ENCODE measurements at places on chromosomes 4 and X. TPM values are rescaled to one million over a fixed set of nuclear protein-coding genes. Genes with fewer than 3 reads are reported as not detected.

DNA sequence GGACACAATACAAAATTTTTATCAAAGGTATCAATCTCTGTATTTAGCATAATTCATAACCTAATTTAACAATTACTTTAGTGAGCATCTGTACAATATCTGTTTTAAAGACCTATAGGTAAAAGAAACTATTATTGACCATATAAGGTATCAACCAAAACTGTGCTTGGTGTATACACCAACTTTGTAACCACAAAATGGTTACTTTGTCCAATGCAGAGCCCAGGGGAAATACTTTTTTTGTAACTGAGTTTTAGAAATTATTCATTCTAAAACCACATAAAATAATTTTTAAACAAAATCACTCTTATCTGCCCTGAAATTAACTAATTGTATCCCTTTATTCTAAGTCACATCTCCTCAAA is 5.0 kb downstream of the CXXC4 start:
- peaks cover 15% of the 10 kb centered on the region for H3K4me1 ChIP-seq
- H3K36me3 ChIP-seq: no peaks in the 10 kb centered on the region
- H3K27ac ChIP-seq: no peak overlapping the region
- no peak overlapping the region for H3K4me3 ChIP-seq
- H3K27me3 ChIP-seq: peaks cover 37% of the 10 kb centered on the region

DNA sequence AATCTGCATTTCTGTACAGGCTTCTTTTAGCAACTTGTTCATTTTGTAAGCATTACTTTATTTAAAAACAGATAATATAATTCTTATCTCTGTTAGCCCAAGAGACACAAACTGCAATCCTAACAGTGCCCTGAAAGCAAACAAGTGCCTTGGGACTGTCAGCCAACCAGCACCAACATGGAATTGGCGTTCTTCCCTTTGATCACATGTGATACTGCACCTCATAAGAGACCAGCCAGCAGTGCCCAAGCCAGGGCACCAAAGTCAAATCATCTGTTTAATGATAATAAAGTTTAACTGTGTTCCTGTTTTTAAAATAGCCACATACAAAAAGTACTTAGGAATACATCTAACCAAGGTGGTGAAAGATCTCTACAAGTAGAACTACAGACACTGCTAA is 223.2 kb downstream of the PRDM5 start:
- H3K4me3 ChIP-seq: no peak overlapping the region
- no peak for DNase-seq
- no peaks in the 10 kb centered on the region for H3K36me3 ChIP-seq
- H3K4me1 ChIP-seq: no peaks in the 10 kb centered on the region
- H3K27me3 ChIP-seq: no peaks in the 10 kb centered on the region

GRCh38 chr4:109238746-109239145 is 63.7 kb downstream of the COL25A1 start:
- H3K27me3 ChIP-seq: no peaks in the 10 kb centered on the region
- DNase-seq: no peak
- H3K4me3 ChIP-seq: no peak overlapping the region
- no peak overlapping the region for H3K27ac ChIP-seq

DNA sequence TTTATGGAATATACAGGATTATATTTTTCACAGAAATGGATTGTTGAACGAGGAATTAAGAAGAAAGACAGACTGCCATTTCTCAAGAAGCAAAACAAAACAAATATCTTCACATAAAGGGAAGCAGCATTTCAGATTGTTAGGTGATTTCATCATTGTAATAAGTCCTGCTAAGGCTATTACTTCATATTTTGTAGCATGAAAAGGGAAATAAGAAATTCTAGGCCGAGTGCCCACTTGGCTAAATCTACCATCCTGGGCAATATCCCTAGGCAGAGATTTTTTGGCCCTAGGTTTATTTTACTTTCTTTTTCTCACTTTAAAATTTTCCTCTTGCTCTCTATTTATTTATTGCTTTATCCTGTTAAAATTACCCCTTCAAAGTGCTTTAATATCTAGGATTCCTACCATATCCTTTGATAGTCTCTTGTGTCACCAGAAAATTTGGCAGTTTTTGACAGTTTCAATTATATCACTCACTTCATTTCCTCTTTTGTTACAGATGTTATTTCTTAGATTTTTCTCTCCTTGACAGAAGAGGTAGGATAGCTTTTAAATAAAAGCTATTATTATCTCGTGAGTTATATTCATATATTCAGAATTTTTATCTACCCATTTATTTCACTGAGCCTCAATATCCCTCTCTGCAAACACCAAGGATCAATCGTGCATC is 142.3 kb downstream of the PDGFC start:
- no peak overlapping the region for H3K27ac ChIP-seq
- no peaks in the 10 kb centered on the region for H3K4me1 ChIP-seq
- H3K27me3 ChIP-seq: no peaks in the 10 kb centered on the region
- DNase-seq: no peak
- H3K4me3 ChIP-seq: no peak overlapping the region

GRCh38 chr4:189443341-189443740 is 497.3 kb upstream of the FRG1 start:
- H3K36me3 ChIP-seq: no peaks in the 10 kb centered on the region
- DNase-seq: no peak
- H3K4me3 ChIP-seq: no peak overlapping the region
- H3K27ac ChIP-seq: no peak overlapping the region

GRCh38 chr4:42915484-42915883 is 23.0 kb downstream of the GRXCR1 start:
- H3K4me3 ChIP-seq: no peak overlapping the region
- DNase-seq: no peak
- H3K36me3 ChIP-seq: no peaks in the 10 kb centered on the region
- H3K4me1 ChIP-seq: no peaks in the 10 kb centered on the region
- H3K27ac ChIP-seq: no peak overlapping the region
- H3K27me3 ChIP-seq: no peaks in the 10 kb centered on the region

DNA sequence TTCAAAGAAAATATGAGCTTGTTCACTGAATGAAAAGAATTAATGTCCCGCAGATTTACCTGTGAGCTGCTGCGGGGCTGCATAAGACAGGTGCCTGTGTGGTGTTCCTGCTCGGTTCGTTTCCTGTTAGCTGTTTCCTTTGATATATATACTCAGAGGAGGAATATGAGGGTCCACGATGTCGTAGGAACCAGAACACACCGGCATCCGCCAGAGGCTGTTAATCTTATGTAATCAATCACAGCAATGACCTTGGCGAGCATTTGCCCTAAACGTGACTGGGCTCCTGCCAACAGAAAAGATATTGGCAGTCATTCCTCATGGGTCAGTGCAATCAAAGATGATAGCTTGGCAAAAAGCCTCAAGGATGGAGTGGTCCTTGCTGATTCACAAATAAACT is 260.1 kb downstream of the EVC2 start:
- H3K4me1 ChIP-seq: no peaks in the 10 kb centered on the region
- no peak for DNase-seq
- no peaks in the 10 kb centered on the region for H3K36me3 ChIP-seq
- H3K27ac ChIP-seq: no peak overlapping the region

DNA sequence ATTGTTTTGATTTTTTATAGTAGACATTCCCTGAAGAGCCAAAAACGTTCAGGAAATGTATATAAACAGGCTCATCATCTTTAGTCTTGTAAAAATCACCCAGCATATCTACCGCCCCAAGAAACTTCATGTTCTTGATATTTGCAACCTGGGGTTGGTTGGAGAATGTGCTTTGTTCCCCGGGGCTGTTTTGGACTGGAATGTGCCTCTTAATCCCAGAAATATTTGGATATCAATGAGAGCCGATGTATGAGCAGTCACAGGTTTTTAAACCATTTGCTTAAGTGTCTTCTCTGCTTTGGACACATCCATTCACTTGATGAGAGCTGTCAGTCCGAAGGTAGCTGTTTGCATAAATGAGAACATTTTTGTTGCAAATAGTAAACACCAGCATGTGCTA is 449.7 kb downstream of the PCDH7 start:
- H3K4me1 ChIP-seq: no peaks in the 10 kb centered on the region
- DNase-seq: no peak
- H3K27me3 ChIP-seq: no peaks in the 10 kb centered on the region
- H3K4me3 ChIP-seq: no peak overlapping the region

DNA sequence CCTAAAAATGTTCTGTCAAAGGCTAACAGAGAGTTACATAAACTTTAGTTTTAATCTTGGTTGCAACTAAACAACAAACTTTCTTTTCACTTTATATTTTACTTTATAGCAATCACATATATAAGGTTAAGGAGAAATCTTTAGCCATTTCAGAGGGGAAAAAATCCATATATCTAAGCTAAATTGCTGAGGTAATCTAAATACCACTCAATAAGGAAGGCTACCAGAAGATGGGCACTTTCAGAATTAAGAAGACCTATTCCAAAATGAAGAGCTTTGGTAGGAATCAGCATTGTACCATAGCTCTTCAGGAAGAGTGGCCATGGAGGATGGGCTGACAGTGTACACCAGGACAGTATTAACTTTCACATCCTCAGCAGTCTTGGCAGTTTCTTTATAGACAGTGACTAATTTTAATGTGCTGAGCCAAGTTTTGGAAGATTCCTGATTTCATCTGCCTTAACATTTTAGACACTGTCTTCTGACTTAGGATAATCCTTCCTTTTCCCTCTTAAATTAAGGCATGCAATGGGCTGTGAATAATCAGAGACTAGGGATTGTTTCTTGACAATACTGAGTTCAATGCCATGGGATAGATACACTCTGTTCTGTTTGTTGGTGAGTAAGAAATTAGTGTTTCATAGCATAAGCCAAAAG is 7.1 kb downstream of the FAT4 start:
- H3K4me1 ChIP-seq: peaks cover 5% of the 10 kb centered on the region
- H3K36me3 ChIP-seq: no peaks in the 10 kb centered on the region
- peaks cover 2% of the 10 kb centered on the region for H3K27me3 ChIP-seq
- H3K27ac ChIP-seq: no peak overlapping the region
- DNase-seq: no peak

- DNase-seq: no peak
- H3K36me3 ChIP-seq: no peaks in the 10 kb centered on the region
- H3K27ac ChIP-seq: no peak overlapping the region
- no peak overlapping the region for H3K4me3 ChIP-seq
- no peaks in the 10 kb centered on the region for H3K4me1 ChIP-seq
- no peaks in the 10 kb centered on the region for H3K27me3 ChIP-seq
These were observed 70.8 kb upstream of the IL15 start for GRCh38 chr4:141565379-141566089.

- no peak overlapping the region for H3K27ac ChIP-seq
- H3K36me3 ChIP-seq: no peaks in the 10 kb centered on the region
- no peak overlapping the region for H3K4me3 ChIP-seq
- peaks cover 6% of the 10 kb centered on the region for H3K27me3 ChIP-seq
These were observed 39.5 kb upstream of the CXCL13 start for GRCh38 chr4:77566148-77566547.

DNA sequence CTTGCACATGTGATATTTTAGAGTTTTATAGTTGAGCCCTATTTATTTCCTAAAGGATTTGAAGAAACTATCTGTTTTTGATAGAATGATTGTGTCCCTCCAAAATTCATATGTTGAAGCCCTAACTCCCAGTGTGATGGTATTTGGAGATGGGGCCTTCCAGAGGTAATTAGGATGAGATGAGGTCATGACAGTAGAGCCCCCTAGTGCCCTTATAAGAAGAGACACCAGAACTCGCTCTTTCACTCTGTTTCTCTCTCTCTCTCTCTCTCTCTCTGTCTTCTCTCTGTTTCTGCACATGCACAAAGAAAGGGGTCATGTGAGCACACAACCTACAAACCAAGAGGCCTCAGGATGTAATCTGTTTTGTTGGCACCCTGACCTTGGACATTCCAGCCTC is 921.9 kb upstream of the DIAPH2 start:
- no peak overlapping the region for H3K4me3 ChIP-seq
- no peaks in the 10 kb centered on the region for H3K4me1 ChIP-seq
- H3K36me3 ChIP-seq: no peaks in the 10 kb centered on the region
- no peaks in the 10 kb centered on the region for H3K27me3 ChIP-seq

DNA sequence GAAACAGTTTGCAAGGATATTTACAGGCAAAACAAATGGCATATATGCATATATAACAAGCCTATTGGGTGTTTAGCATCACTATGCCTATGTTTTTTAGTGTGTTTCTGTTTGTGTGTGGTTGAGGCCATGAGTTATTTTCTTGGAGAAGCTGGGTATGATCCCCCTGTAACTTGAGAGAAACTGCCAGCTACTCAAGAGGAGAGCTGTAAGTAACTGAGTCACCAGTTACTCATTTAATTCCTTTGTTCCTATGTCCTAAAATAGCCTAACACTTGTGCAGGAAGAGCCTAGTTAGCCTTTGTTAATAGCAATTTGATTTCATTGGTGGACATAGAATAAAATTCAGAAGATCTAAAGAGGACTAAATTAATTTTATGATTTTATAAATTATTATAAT is 79.1 kb downstream of the PWWP3B start:
- H3K4me1 ChIP-seq: no peaks in the 10 kb centered on the region
- no peaks in the 10 kb centered on the region for H3K27me3 ChIP-seq
- no peaks in the 10 kb centered on the region for H3K36me3 ChIP-seq

DNA sequence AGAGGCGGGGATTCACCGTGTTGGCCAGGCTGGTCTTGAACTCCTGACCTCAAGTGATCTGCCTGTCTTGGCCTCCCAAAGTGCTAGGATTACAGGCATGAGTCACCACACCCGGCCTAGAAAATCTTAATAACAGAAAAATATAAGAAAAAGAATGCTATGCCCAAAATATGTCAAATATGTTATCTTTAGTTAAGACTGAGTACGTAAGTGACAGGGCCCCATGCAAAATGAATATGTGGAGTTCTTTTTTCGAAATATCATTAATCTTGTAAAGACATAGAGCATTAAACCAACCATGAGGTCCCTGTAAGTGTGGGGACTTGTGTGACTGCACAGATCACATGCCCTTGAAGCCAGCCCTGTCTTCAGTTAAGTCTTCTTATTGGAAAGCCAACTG is 8.9 kb upstream of the ZNF518B start:
- no peak overlapping the region for H3K4me3 ChIP-seq
- no peaks in the 10 kb centered on the region for H3K36me3 ChIP-seq
- H3K27ac ChIP-seq: no peak overlapping the region
- peaks cover 7% of the 10 kb centered on the region for H3K4me1 ChIP-seq
- no peak for DNase-seq
- H3K27me3 ChIP-seq: peaks cover 17% of the 10 kb centered on the region

DNA sequence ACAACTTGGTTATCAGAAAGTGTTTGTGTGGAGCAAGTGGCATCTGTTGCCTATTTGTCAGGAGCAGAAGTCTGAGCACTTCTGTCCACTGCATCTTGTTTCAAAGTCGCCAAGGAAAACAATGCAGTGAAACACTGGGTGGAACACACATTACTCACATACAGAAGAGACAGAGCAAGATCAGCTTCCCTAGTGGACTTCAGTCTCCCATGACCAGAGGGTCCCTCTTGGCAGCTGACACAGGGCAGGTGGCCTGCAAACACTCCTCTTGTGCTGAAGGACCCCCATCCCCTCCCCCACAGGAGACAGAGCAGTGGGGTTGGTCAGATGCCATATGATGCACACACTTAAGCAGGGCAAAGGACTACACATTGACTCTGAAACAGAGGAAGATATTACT is 3.6 kb upstream of the BBS12 start:
- no peak overlapping the region for H3K4me3 ChIP-seq
- no peaks in the 10 kb centered on the region for H3K36me3 ChIP-seq
- DNase-seq: no peak
- H3K27ac ChIP-seq: no peak overlapping the region
- peaks cover 7% of the 10 kb centered on the region for H3K27me3 ChIP-seq

GRCh38 chr4:147778942-147779341 is 47.1 kb downstream of the ARHGAP10 start:
- H3K4me3 ChIP-seq: no peak overlapping the region

PNMA5 gene
- total RNA-seq: 0.37 TPM

BLOC1S4 gene
- 27.5 TPM for total RNA-seq

HPRT1 gene
- 30.8 TPM for total RNA-seq

ASB9 gene
- total RNA-seq: not detected

NDST4 gene
- total RNA-seq: not detected

ZCCHC13 gene
- total RNA-seq: not detected

HSFX2 gene
- total RNA-seq: not detected

LANCL3 gene
- total RNA-seq: 0.35 TPM

AFP gene
- not detected for total RNA-seq

All from CD4-positive, CD25-positive, alpha-beta regulatory T cell (primary cell).